ENCODE measurements at places on chromosomes 16 and 17.

DNA sequence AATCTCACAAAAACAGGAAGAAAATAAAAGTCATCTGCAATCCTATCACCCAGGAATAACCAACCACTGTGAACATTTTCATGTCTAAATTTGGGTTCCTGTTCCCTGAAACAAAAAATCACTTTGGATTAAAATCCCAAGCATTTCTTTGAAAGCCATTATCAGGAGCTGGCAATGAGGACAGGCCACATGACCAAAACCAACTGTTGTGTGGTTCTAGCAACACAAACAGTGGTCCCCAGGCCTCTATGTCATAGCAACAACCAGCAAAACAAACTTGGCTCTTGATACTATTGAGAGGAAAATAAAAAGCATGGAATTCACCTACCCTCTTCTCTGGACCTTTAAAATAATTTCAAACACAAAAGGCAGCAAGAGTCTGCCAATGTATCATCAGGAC is 252.5 kb downstream of the SLC39A11 start:
- DNase-seq, result no peak
- no peak overlapping the region for H3K4me3 ChIP-seq
- H3K27ac ChIP-seq, result no peak overlapping the region
- no peaks in the 10 kb centered on the region for H3K27me3 ChIP-seq

DNA sequence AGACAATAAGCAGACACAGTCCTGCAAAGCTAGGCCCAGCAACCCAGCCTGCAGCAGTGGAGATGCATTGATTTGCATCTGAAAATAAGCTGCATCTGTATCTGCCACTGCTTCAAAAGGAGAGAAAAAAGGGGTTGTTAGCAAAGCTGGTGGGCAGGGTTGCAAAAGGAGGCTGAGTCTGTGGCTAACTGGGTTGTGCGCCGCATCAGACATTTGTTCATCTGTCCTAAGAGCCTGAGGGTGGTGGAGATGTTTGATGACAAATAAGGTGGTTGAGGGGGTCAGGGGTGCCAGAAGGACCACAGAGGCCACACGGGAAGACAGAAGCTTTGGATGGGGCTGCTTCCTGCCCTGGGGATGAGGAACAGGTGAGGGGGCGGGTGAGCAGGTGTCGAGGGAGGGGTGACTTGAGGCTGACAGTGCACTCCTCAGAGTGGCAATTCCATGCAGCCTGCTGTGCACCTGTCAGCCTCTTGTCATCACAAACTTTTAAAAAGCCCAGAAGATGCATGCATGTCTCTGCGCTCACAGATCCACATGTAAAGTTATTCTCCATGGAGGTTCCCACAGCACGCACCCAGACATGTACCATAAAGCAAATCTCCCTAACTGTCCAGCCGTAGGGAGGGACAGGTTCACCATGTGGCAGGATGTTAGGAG is 35.4 kb downstream of the WSB1 start:
- H3K36me3 ChIP-seq, result no peaks in the 10 kb centered on the region
- H3K4me1 ChIP-seq, result peaks cover 25% of the 10 kb centered on the region
- no peak for DNase-seq
- no peak overlapping the region for H3K4me3 ChIP-seq
- no peak overlapping the region for H3K27ac ChIP-seq

DNA sequence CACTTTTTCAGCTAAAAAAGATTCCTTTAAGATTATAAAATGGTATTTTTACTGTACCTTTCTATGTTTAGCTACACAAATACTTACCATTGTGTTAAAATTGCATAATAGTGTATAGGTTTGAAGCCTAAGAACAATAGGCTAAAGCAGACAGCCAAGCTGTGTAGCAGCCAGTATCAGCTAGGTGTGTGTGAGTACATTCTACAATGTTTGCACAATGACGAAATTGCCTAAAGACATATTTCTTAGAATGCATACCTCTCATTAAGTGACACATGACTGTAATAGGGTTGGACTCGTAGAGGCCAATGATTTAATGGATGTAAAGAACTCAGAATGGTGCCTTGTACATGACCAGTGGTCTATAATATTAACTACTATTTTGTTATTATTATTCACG is 1.9 kb upstream of the MT1B start:
- H3K36me3 ChIP-seq, result no peaks in the 10 kb centered on the region
- no peak for DNase-seq
- H3K27me3 ChIP-seq, result peaks cover 91% of the 10 kb centered on the region
- H3K27ac ChIP-seq, result no peak overlapping the region
- H3K4me1 ChIP-seq, result no peaks in the 10 kb centered on the region

- H3K27me3 ChIP-seq, result no peaks in the 10 kb centered on the region
- no peaks in the 10 kb centered on the region for H3K36me3 ChIP-seq
- no peak overlapping the region for H3K27ac ChIP-seq
- no peak for DNase-seq
- no peaks in the 10 kb centered on the region for H3K4me1 ChIP-seq
- H3K4me3 ChIP-seq, result no peak overlapping the region
Observed at GRCh38 chr16:52577130-52577706, 30.3 kb upstream of the TOX3 start.

GRCh38 chr17:66411520-66411919 is 109.1 kb downstream of the PRKCA start:
- H3K4me1 ChIP-seq, result peaks cover 87% of the 10 kb centered on the region
- no peaks in the 10 kb centered on the region for H3K27me3 ChIP-seq
- no peak overlapping the region for H3K27ac ChIP-seq
- peaks cover 28% of the 10 kb centered on the region for H3K36me3 ChIP-seq
- H3K4me3 ChIP-seq, result no peak overlapping the region

DNA sequence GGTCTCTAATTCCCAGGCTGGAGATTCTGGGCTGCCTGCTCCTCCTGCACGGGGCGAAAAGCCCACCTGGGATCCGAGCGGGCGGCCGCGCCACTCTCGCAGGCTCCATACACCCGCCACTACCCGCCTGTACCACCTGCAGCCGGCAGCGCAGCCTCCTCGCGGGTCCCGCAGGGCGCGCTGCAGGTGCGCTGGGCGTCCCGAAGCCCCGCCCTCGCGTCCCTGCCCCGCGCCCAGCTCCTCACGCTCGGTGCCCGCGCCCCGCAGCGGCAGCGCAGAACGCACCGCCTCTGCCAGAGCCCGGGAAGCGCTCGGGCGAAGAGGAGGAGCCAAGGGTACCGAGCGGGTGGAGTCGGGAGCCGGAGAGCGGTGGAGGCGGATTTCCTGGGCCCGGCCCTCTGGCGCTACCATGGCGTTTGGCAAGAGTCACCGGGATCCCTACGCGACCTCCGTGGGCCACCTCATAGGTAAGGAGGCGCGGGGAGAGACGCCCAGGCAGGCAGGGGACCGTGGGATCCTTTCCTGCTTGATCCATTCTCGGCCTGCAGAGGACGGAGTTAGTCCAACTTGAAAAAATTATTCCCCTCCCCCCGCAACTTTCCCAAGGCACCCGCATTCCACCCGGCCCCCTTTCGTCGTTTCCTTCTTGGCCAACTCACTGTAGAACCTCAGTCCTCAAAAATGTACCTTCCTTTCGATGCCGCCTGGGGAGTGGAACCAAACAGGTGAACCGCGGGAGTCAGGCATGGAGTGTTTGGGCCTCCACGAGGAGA is at the start of gene TOM1L1:
Gene TOM1L1 (plus strand): TSS at position 396 of the 773 bp plus-strand sequence. CDS start 14 bp downstream, at position 410.
- H3K4me3 ChIP-seq, result peak within 1 kb of the TSS; percentile 10
- H3K27ac ChIP-seq, result no peak within 1 kb of the TSS
- H3K36me3 ChIP-seq, result no peaks in the 10 kb centered on the region

GRCh38 chr17:29617125-29617480 is 5.6 kb downstream of the CORO6 start:
- no peaks in the 10 kb centered on the region for H3K36me3 ChIP-seq
- peaks cover 59% of the 10 kb centered on the region for H3K27me3 ChIP-seq
- peak overlapping the region; percentile 81 for H3K4me3 ChIP-seq
- H3K27ac ChIP-seq, result peak overlapping the region; percentile 84
- H3K4me1 ChIP-seq, result peaks cover 62% of the 10 kb centered on the region

DNA sequence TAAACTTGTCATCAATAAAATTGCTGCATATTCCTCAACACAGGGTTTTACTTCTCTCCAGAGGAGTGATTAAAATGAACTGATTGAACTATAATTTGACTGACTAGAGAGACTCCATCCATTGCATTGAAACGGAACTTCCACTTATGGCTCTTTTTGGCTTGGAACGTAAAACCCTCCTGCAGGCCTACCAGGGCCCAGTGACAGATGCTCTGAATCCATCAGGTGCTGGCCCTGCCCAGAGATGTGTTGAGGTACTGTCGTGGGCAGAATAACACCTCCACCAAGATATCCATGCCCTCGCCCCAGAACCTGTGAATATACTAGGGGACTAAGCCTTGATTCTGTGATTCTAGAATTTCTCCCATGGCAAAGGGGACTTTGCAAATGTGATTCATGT is 45.4 kb downstream of the CBLN1 start:
- no peak overlapping the region for H3K4me3 ChIP-seq
- H3K27me3 ChIP-seq, result no peaks in the 10 kb centered on the region
- no peaks in the 10 kb centered on the region for H3K4me1 ChIP-seq
- no peak for DNase-seq
- H3K36me3 ChIP-seq, result no peaks in the 10 kb centered on the region

- DNase-seq, result no peak
- no peaks in the 10 kb centered on the region for H3K36me3 ChIP-seq
- H3K27ac ChIP-seq, result no peak overlapping the region
- peaks cover 70% of the 10 kb centered on the region for H3K27me3 ChIP-seq
- H3K4me1 ChIP-seq, result no peaks in the 10 kb centered on the region
Observed at GRCh38 chr17:37729905-37730304, 15.0 kb downstream of the HNF1B start.
